Stimulated activated CD8-positive, alpha-beta memory T cell treated with anti-CD3 and anti-CD28 coated beads, Interleukin-15, amount 100 ng/mL, for 1 hour (primary cell): ENCODE measurements at places on chromosomes 3 and 15.

DNA sequence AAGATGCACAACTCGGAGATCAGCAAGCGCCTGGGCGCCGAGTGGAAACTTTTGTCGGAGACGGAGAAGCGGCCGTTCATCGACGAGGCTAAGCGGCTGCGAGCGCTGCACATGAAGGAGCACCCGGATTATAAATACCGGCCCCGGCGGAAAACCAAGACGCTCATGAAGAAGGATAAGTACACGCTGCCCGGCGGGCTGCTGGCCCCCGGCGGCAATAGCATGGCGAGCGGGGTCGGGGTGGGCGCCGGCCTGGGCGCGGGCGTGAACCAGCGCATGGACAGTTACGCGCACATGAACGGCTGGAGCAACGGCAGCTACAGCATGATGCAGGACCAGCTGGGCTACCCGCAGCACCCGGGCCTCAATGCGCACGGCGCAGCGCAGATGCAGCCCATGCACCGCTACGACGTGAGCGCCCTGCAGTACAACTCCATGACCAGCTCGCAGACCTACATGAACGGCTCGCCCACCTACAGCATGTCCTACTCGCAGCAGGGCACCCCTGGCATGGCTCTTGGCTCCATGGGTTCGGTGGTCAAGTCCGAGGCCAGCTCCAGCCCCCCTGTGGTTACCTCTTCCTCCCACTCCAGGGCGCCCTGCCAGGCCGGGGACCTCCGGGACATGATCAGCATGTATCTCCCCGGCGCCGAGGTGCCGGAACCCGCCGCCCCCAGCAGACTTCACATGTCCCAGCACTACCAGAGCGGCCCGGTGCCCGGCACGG, 991 bp downstream of the SOX2 start:
- no peak for DNase-seq

- DNase-seq = no peak
These were observed 2.3 kb downstream of the CAMK1 start for GRCh38 chr3:9767418-9767817.

- DNase-seq = no peak
These were observed 18.6 kb downstream of the SH2D7 start for GRCh38 chr15:78110916-78111475.

DNA sequence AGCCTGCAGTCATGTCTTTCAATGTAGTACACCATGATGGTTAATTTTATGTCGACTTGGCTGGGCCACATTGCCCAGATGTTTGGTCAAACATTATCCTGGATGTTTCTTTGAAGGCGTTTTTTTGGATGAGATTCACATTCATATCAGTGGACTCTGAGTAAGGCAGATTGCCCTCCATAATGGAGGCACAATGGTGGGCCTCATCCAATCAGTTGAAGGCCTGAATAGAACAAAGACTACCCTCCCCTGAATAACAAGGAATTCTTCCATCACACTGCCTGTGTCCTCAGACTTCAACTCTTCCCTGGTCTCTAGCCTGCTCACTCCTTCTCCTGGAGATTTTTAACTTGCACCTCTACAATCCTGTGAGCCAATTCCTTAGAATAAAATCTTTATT, 83.8 kb upstream of the CHL1 start:
- no peak for DNase-seq

GRCh38 chr3:46168583-46169345, 39.3 kb downstream of the CCR1 start:
- DNase-seq = no peak

GRCh38 chr3:46293991-46294833, 52.0 kb downstream of the CCR3 start:
- DNase-seq = no peak
